ENCODE measurements at places on chromosomes 1 and 21.
A peak's percentile ranks its signal among the peaks of the same experiment; 100 is the strongest.

DNA sequence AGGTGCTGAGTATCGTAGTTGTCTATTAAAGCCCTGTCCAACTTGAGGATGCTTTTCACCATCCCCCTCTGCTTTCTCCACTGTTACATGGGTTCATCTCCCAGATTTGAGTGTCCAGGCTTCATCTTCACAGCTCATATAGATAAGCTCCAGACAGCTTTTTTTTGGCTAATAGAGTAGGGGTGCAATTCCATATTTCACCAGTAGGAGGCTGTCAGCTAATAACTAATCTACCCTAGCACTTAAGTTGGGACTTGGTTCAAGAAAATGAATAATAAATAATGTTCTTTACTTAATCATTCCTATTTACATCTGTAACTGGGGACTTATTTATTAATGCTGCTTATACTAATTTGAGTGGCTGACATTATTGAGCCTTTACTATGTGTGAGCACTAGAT, 124.5 kb downstream of the IGSF21 start:
- DNase-seq = no peak

- no peak for DNase-seq
Measured at GRCh38 chr1:221886743-221887414, 145.0 kb upstream of the DUSP10 start.

DNA sequence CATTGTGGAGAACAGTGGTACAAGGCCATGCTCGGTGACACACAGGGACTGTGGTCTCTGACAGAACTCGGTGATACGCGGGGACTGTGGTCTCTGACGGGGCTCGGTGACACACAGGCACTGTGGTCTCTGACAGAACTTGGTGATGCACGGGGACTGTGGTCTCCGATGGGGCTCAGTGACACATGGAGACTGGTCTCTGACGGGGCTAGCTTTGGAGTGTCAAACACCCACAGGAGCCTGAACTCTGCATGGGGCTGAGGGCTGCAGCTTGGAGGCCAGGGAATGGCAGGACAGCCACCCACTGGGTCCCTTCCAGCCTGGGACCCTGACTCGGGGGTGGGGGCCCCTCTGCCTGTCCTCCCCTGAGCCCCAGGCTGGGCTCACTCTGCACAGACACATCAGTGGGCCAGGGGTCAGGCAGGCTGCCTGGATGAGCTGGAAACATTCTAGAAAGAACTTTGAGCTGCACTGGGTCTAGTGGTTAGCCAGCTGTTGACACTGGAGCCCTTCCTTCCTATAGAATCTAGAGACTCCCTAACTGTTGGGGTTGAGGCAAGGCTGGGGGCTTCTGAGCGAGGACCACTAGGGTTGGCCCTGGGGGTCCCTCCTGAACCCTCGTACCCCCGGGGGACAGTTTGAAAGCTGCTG, 49.8 kb downstream of the DISP3 start:
- DNase-seq = no peak

- no peak for DNase-seq
Measured at GRCh38 chr1:20840731-20841130, 53.6 kb upstream of the HP1BP3 start.

DNA sequence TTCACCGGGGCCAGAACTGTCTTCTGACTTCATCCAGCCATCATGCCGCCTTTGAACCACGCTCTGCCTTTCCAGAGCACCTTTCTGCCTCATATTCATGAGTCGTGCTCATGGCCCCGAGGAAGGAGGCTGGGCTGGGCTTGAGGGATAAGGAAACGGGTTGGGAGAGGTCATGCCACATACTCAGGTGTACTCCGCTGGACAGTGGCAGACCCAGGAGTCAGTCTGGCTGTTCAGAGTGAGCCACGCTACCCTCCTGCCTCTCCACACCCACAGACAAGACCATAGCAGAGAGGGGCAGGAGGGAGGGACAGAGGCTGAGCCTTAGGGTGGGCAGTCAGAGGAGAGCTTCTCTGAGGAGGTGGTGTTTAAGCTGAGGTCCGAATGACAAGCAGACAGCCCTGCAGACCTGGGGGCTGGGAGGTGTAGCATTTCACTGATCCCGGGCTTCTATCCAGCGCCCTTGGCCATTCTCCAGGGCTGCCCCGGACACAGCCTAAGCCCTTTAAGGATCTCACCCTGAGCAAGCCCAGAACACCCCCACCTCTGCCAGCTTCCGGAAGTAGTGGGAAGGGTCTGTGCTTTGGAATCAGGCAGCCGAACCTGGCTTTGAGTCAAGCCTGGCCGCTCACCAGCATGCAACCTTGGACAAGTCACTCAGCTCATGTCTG, 102.3 kb downstream of the LACTBL1 start:
- DNase-seq = no peak

DNA sequence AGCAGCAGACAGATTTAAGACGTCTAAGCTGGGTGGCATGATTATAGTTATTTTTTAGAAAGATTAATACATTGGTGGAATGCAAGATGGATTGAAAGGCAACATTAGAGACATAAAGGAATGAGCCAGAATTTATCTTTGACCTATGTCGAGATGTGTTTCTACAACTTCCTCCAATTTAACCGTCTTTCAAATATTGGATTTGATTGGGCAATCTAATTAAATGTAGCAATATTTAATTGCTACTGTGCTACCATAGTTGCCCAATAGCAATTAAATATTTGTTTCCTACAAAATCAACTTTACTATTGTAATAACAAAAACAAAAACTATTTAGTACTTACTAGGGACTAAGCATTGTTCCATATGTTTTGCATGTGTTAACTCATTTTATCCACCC, 30.4 kb upstream of the CYP4A22 start:
- DNase-seq = no peak

GRCh38 chr1:201146626-201147390, 7.5 kb downstream of the TMEM9 start:
- no peak for DNase-seq

GRCh38 chr1:66335859-66336640, 197.9 kb upstream of the SGIP1 start:
- no peak for DNase-seq

DNA sequence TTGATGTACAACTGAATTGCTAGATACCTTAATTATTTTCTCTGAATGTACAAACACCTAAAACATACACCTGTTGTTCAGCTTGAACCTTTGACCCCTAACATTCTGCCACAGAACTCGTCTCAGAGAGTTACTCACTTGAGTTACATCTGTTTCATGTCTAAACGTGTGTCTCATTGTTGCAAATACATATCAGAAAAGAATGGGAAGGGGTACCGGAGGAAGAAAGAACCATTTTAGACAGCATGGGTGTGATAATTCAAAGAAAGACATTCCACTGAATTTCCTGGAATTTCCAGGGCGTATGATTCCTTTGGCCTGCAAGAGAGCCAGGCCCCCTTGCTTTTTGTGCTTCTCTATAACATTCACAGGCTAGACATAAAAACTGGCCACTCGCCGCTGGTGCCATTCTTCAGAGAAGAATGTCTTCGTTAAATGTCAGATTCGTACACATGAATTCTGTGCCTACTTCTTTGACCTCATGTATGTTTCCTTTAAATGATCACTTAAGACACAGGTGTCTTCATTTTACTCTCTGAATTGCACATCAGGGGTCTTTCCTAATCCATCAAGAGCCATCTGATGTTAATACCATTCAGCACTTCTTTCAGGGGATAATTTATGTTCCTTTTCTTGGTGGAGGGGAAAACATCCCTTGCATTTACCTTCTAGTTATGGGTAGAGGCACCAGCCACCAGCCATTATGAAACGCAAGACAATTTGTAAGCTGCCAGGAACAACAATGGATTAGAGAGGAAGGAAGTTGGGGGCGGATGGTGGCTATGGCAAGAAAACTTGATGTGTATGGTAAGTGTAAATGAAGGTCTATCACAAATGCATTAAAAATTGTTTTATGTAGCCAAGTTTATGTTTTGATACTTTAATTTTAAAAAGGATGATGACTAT, 12.7 kb downstream of the ATF3 start:
- DNase-seq = no peak

- peak; percentile 39 for DNase-seq
Measured at GRCh38 chr21:46605767-46606426, 1.0 kb upstream of the S100B start.

- no peak for DNase-seq
Measured at GRCh38 chr1:56910441-56910985, 55.3 kb downstream of the C8B start.

- peak; percentile 56 for DNase-seq
Measured at GRCh38 chr1:154324669-154325582, at the start of gene ATP8B2. Gene ATP8B2, plus strand, starts transcription at chr1:154325525. Its CDS starts 2,617 bp downstream, at chr1:154328142.

DNA sequence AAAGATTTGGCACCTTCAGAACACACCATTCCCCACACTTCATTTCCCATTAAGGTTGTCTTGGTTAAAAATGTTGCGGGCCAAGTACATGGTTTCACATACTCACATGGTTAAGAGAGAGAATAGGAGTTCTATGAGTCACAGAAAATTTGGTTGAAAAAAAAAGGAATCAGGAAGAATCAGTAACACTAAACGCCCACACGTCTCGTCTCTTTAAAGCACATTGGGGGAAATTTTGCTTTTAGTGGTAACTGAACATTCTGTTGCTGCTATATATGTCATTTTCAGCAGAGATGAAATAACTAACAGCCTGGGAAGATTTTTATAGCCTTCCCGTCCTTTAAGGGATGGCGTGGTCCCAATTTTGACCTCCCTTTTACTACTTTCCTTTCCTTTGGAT, 132.9 kb upstream of the ERG start:
- no peak for DNase-seq

- DNase-seq = no peak
Measured at GRCh38 chr1:15353839-15354579, 55.7 kb upstream of the EFHD2 start.

All from stimulated activated CD8-positive, alpha-beta memory T cell treated with anti-CD3 and anti-CD28 coated beads, Interleukin-4, amount 100 ng/mL, for 1 hour (primary cell).